Sciatic nerve (tissue), 2 donors: ENCODE measurements at places on chromosomes 12 and 14. TPM values are rescaled to one million over a fixed set of nuclear protein-coding genes. Genes with fewer than 3 reads are reported as not detected.

DNA sequence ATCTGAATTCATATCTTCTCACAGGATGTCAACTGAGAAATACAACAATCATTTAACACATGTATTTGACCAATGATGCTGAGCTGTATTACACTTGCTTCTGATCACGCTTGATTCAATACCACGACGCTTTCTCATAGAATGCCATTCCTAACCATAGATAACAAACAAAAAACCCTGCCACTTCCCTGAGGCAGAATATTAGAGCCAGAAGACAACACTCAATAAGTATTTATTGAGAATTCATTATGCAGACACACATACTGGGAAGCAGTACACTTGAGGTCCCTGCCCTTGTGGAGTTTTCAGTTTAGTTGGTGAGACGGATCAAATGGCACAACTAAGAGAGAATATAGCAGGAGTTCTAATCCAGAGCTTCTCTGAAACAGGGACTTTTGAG, 32.4 kb downstream of the BLTP3B start:
- no peak for DNase-seq

- no peak for DNase-seq
Observed at GRCh38 chr12:92921877-92922276, 7.2 kb downstream of the EEA1 start.

GRCh38 chr12:52149182-52149641, 42.6 kb downstream of the KRT80 start:
- DNase-seq = no peak

DNA sequence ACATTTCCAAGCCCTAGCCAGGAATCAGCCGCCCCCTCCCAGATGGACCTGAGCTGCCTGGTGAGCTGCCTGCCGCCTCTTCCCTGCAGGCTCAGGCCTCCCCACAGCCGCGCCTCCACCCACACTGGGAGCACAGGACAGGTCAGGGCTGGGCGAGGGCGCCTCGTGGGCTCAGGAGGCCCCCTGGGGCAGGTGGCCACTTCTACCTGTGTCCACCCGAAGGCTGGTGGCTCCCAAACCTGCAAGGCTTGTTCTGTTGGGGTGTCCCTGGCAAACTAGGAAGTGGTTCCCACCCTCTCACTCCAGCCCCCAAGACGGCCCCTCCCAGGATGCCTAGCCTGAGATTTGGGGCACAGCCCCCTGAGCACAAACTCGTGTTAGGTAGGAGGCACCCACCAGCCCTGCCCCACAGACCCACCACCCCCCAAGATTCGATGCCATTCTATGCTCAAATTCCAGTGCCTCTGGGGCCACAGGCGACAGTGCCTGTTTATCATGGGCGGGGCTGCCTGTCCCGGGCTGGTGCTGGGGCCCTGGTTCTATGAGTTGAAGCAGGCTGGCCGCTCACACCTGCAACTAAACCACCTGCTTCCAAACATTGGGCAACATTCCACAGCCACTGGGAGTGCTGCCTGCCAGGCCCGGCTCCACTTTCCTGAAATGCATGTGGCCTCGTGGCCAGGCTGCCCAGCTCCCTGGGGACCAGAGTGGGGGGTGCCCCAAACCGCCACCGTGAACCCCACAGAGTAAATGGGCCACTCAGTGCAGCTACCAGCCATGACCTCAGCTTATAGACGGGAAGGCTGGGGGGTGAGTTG, 6.8 kb downstream of the MMP17 start:
- no peak for DNase-seq

The MLF2 gene
- total RNA-seq = 98.6 TPM
